ENCODE measurements at places on chromosomes 3 and 15.

DNA sequence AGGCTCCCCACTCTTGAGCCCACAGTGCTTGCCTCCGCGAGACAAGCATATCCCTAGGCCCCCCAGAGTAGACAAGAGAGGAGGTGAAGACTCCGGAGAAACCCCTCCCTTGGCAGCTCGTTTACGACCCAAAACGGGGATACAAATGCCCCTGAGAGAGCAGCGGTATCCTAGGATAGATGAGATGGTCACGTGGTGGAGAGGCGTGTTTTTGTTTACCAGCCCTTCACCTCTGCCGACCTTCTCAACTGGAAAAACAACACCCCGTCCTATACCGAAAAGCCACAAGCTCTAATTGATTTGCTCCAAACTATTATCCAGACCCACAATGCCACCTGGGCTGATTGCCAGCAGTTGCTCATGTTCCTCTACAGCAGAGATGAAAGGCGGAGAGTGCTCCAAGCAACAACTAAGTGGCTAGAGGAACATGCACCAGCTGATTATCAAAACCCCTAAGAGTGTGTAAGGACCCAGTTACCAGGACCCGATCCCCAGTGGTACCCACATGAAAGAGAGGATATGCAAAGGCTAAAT is 99.5 kb upstream of the OSBPL11 start:
- DNase-seq, result no peak

- no peak for DNase-seq
Observed at GRCh38 chr3:147756476-147756875, 347.3 kb downstream of the ZIC1 start.

DNA sequence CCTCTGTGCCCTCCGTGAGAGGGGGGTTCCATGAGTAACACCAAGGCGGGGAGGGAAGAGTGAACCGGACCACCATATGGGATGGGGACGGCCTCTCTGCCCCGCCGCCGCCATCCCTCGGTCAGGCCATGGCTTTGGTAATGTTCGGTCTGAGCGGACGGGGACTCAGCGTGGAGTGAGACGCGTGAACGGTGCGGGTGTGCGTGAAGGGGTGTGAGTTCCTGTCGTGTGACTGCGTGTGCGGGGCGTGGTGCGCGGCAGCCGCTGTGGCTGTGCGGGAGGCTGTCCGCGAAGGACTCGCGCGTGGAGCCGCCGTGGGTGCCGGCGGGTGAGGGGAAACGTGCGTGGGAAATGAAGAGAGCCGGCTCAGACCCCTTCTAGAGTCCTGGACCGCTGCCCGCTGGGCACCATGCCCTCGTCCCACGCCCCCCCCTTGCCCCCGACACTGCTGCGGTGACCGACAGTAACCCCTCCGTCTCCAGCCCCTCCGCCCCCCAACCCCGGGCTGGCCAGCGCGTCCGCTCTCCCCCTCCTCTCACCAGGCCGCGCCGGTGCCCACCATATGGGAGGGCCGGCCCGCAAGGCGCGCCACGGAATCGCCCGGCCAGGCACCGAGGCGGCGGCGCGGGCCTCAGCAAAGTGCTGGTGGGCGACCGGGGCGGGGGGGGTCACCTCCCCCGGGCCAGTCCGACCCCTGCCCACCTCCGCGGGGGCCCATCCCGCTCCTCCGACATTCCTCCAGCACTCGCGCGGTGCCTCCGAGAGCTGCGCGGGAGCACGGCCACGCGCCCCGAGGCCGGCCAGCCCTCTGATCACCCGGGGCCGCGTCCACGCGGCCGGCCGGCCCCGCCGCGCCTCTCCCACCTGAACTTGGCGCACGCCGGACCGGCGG is 589 bp downstream of the KLF15 start:
- no peak for DNase-seq

GRCh38 chr3:21357241-21357640 is 393.8 kb downstream of the ZNF385D start:
- DNase-seq, result no peak

DNA sequence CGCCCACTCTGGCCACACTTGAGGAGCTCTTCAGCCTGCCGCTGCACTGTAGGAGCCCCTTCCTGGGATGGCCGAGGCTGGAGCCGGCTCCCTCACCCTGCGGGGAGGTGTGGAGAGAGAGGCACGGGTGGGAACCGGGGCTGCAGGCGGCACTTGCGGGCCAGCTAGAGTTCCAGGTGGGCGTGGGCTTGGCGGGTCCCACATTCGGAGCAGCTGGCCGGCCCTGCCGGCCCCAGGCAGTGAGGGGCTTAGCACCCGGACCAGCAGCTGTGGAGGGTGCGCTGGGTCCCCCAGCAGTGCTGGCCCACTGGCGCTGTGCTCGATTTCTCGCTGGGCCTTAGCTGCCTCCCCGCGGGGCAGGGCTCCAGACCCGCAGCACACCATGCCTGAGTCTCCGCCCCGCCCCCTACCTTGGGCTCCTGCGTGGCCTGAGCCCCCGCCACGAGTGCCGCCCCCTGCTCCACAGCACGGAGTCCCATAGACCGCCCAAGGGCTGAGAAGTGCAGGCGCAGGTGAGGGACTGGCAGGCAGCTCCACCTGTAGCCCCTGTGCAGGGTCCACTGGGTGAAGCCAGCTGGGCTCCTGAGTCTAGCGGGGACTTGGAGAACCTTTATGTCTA is 71.9 kb downstream of the IL12A start:
- no peak for DNase-seq

DNA sequence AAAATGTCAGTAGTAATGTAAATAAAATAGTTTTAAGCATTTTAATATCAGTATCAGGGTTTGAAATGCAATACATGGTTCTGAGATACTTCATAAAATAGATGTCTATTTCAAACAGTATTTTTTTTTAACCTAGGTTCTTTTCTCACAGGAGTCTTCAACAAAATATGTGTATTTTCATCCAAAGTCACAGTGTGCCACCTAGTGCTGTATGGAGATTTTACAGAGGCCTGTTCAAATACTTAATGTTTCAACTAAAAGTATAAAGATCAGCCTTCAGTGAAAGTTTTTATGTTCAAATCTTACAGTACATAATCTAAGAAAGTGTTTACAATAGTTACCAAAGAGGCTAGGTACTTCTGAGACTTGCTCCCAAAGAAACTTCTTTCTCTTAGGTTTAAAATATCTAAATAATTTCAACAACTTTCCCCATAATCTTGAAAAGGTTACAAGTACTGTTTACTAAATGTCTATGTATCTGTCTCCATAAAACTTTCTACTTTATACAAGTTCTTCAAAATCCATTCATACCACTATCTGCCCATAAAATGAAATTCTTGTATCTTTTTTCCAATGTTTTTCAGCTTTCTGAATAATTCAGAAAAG is 38.3 kb downstream of the SCAPER start:
- DNase-seq, result peak; percentile 11

DNA sequence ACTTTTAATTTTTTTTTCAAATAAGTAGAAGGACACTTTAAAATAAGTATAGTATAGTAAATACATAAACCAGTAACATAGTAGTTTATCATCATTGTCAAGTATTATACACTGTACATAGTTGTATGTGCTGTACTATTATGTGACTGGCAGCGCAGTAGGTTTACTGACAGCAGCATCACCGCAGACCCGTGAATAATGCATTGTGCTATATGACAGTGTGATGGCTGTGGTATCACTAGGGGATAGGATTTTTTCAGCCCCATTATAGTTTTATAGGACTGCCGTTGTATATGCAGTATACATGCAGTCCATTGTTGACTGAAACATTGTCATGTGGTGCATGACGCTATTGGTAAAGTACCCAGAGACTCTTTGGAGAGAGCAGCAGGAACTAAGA is 306.5 kb downstream of the SQOR start:
- no peak for DNase-seq

- DNase-seq, result no peak
Observed at GRCh38 chr3:158506456-158506855, 64.5 kb upstream of the MLF1 start.

All from CD4-positive, alpha-beta T cell treated with Interleukin-2 at 100 ng/mL for 4 hours (primary cell).